ENCODE measurements at places on chromosomes 16 and 17.

DNA sequence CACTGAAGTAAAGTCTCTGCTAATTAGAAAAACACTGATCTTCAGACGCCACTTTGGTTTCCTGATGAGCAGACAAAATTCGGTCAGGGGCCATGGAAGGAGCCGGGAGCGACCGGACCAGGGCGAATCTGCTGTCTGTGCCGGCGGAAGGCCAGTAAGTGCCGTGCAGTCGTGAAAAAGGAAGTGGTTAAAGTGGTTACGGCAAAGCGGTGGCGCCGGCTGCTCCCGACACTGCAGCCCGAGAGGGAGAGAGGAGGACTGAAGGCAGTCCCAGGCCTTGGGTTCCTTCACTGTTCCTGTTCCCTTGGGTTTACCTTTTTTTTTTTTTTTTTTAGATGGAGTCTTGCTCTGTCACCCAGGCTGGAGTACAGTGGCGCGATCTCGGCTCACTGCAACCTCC lies 17.3 kb upstream of the HEXD start:
- DNase-seq: no peak

DNA sequence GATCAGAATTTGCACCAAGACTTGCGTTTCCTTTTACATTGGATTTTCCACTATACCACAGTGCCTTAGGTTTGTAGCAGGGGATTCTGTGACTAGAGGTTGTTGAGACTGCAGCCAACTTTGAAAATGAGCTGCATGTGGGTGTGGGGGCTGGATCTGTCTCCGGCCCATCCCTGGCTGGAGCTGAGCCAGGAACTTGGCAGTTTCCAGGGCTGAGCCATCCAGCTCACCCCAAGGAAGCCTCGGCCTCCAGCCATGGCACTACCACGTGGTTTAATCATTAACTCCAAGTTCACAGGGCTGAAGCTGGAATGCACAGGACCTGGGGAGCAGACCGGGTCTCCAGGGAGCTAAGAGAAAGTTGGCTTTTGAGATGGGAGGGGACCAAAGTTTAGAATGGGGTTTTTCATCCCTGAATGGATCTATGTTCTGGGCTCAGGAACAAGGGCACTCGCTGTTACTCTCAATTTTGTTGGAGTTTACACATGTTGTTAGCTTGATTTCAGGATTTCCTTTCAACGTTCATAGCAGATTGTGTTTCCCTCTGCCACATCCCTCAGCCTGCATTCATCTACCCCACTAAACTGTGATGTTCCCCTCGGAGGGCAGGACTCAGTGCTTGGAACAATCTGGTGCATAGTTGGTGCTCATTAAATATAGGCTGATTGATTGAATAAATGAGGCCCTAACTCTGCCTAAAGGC lies 42.3 kb upstream of the HNF1B start:
- DNase-seq: no peak

DNA sequence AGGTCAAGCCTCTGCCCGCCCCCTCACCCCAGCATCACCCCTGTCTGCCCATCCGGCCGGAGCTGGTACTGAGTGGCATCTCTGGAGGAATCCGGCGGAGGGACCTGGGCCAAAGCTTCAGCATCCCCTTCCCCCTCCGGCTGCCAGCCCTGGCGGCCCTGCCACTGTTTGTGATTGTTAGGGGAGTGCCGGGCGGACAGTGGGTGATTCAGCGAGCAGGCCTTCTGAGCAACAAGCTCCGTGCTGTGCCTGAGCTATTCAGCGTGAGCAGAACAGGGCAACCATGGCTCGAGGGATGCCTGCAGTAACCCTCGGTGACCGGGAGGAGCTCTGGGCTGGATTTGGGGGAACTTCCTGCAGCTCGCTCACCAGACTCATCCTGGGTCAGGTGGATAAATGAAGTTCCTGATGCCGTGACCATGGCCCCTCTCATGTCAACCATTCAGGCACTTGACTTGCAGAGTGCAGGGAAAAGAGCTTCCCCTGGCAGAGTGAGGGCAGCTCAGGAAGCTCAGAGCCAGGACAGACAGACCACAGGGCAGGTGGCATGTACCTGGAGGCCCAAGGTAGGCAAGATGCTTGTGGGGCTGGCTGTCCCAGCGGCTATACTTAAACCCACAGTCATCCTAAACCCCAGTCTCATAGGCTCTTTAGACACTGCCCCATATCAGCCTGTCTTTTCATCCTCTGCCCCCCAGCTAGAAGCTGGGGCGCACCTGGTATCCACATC lies 24.3 kb upstream of the MLKL start:
- no peak for DNase-seq

GRCh38 chr16:12576878-12577277 lies 226.8 kb downstream of the CPPED1 start:
- no peak for DNase-seq

- no peak for DNase-seq
These were observed 2.4 kb downstream of the PRPSAP2 start for GRCh38 chr17:18860161-18860972.

- DNase-seq: no peak
These were observed 21.4 kb upstream of the NOL11 start for GRCh38 chr17:67696347-67696746.

GRCh38 chr17:38735161-38735997 lies 5.2 kb downstream of the CISD3 start:
- peak; percentile 70 for DNase-seq

DNA sequence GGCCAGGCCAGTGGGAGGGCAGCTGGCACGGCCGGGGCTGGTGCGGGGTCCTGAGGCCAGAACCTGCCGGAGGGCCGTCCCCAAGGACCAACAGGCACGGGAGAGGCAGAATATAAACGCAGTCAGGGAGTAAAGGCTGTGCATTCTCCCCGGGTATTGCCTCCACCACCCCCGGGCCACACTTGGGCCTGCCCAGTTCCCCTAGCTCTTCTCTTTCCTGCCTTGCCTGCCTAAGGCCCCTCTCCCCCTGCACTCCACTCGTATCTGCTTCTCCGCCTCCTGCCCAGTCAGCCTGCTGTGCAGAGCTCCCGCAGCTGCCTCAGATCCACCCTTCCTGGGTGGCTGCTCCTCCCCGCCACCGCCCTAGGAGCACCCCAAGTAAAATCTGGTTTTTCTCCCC lies 5.0 kb upstream of the RPH3AL start:
- DNase-seq: no peak

- DNase-seq: no peak
These were observed 4.6 kb upstream of the MVD start for GRCh38 chr16:88667461-88667860.

- DNase-seq: no peak
These were observed 445.7 kb downstream of the CDH8 start for GRCh38 chr16:61590577-61590976.

- peak; percentile 70 for DNase-seq
These were observed 5.8 kb downstream of the DHX38 start for GRCh38 chr16:72099377-72099818.

DNA sequence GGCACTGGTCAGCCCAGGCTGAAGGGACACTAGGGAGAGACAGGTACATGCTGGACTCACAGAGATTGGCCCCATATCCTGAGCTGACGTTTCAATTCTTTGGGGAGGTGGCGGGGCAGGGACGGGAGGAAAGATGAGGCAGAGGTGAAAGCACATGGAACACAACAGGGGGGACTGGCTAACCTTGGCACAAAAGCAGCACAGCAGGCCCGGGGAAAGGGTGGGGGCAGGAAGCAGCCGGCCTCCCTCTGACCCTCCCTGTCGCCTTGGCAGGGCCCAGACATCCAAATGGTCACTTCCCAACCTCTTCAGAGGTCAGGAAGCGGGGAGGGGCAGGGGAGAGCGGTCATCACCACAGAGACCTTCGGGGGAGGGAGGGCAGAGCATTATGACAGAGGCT lies 6.6 kb downstream of the VAT1 start:
- no peak for DNase-seq

GRCh38 chr16:84593825-84594724 lies 23.8 kb downstream of the COTL1 start:
- DNase-seq: peak; percentile 40

GRCh38 chr17:13647543-13648021 lies 45.9 kb upstream of the HS3ST3A1 start:
- peak; percentile 24 for DNase-seq

- DNase-seq: no peak
These were observed 287.8 kb upstream of the FOXF1 start for GRCh38 chr16:86222547-86222946.

- DNase-seq: no peak
These were observed 39.0 kb downstream of the SOST start for GRCh38 chr17:43719578-43719977.

- no peak for DNase-seq
These were observed 46.3 kb downstream of the VMP1 start for GRCh38 chr17:59753522-59754467.

GRCh38 chr16:88764913-88765349 lies 20.1 kb downstream of the PIEZO1 start:
- no peak for DNase-seq

- DNase-seq: no peak
These were observed 625 bp downstream of the DVL2 start for GRCh38 chr17:7233701-7234082.

- no peak for DNase-seq
These were observed 823 bp downstream of the TNRC6C start for GRCh38 chr17:77959126-77959925.

DNA sequence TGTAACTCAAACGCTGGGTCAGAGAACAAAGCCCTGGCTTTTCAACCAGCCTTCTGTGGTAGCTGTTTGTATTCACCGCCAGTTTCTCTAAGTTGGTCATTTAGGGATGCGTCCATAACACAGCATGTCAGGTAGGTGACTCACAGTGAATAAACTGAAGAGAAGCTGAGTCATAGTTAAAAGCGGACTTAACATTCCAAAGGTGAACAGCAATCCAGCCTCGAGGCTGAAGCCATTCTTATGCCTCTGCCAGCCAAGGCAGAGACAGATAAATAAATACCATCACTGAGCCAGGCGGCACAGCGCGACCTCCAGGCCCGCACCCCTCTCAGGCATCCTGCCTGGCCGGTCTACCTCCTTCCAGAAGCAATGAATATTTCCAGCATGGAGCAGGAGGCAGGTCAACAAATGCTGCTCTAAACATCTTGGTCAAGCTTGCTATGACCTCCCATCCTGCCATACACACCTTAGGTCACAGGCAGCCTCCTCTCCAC lies 12.4 kb upstream of the CACNG4 start:
- no peak for DNase-seq

DNA sequence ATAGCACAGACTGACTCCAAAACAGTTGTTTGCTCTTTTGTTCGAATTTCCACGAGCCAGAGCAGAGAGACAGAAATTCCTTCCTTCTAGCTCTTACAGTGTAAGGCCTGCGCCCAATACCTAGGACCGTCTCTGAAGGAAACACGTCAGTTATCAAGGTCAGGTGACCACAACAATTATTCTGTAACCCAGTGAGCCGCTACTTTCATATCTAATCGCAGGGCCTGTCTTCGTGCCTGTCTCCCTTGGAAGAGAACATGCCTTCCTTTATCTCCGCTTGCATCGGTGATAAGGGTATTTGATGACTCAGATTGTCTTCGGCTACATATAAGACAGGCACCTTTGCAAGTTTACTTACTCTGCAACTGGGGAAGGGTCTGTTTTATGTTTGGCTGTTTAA lies 288.0 kb downstream of the MAF start:
- DNase-seq: no peak

GRCh38 chr17:78197147-78197832 lies 10.1 kb downstream of the AFMID start:
- DNase-seq: no peak

- no peak for DNase-seq
These were observed 13.8 kb downstream of the HROB start for GRCh38 chr17:44155488-44155887.

- DNase-seq: no peak
These were observed 74.7 kb downstream of the BMERB1 start for GRCh38 chr16:15509051-15509592.

DNA sequence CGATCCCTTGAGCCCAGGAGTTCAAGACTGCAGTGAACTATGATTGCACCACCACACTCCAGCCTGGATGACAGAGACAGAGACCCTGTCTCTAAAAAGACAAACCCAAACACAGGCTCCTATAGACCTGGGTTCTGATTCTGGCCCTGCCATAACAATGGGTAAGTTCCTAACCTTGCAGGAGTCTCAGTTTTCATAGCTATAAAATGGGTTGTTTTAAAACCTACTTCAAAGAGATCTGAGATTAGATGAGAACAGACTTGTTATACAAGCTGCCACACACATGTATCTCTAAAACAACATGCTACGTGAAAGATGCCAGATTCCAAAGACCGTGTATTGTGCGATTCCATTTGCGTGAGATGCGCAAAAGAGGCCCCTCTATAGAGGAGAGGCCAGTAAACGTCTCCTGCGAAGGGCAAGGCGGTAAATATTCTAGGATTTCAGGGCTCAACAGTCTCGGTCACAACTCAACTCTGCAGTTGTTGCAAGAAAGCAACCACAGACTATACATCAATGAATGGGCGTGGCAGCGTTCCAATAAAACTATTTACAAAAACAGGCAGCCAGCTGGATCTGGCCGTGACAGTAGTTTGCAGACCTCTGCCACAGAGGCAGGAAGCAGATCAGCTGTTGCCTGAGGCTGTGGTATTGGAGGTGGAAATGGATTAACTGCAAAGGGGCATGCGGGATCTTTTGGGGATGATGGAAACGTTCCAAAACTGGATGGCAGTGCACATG lies 5.9 kb downstream of the CORO7 start:
- DNase-seq: peak; percentile 52

DNA sequence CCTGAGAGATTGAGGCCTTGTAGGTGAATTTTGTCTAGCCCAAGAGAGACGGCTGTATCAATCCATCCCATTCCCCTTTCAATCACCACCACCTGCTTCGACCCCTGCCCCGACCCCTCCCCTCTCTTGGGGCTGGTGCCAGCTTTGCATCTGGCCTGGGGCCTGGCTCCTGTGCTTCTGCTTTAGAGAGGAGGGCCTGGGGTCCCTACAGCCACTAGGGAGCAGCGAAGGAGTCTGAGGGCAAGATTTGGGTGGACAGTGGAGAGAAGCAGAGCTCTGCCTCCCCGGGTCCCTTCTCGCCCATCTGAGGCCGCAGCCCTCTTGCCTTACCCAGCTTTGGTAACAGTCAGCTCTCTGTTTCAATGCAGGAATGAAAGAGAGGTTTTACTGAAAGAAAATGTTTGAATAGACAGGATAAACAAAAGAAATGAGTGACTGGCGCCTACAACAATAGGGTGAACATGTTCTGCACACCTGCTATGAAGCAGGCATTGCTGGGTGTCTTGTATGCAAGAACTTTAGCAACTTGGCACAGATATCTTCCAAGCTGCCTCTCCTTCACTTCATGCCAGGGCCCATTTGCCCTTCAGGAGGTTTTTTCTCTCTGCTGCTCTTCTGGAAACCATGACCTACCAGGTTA lies 57.4 kb downstream of the SLC47A1 start:
- DNase-seq: no peak

DNA sequence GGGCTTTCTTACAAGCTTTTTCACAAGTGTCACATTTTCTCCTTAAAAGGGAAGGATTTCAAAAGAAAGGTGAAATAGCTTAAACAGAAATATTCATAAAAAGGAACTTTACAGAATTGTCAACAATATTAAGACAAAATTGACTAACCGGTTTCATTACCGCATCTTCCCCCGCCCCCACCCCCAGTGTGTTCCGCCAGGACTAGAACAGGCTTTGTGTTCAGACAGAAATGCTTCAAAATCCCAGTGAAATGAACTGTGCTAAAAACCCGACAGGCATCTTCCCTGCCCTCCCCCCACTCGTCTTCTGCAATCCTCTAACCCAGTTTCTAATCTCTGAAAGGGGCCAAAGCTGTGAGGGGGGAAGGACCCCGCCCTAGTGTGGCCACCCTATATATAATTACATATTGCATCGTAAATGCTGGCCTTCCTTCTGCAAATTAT lies 990 bp upstream of the ROGDI start:
- DNase-seq: no peak

- no peak for DNase-seq
These were observed 85.1 kb upstream of the TBX2 start for GRCh38 chr17:61314368-61315078.

GRCh38 chr16:88536971-88537751 lies 33.0 kb upstream of the ZC3H18 start:
- DNase-seq: no peak

GRCh38 chr17:37368577-37368976 lies 7.2 kb upstream of the C17orf78 start:
- DNase-seq: no peak
